ENCODE measurements at places on chromosomes 3 and 15.
A peak's percentile ranks its signal among the peaks of the same experiment; 100 is the strongest.

- DNase-seq = no peak
- no peaks in the 10 kb centered on the region for H3K27me3 ChIP-seq
- peaks cover 21% of the 10 kb centered on the region for H3K4me1 ChIP-seq
- no peak overlapping the region for H3K27ac ChIP-seq
- peaks cover 37% of the 10 kb centered on the region for H3K36me3 ChIP-seq
Observed at GRCh38 chr3:45677841-45678240, 11.4 kb upstream of the SACM1L start.

DNA sequence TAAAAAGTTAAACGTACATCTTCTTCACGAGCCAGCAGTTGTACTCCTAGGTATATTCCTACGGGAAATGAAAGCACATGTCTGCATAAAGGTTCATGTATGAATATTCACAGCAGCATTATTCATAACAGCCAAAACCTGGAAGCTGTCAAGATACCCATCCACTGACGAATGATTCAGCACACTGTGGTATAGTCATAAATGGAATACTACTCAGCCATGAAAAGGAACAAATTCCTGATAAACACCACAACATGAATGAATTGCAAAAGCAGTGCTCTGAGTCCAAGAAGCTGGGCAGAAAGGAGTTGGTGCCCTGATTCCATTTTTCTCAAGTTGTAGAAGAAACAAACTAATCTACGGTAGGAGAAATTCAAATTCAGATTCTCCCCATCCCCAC, 3.9 kb downstream of the TMEM43 start:
- no peaks in the 10 kb centered on the region for H3K27me3 ChIP-seq
- DNase-seq = no peak
- H3K27ac ChIP-seq = no peak overlapping the region
- no peak overlapping the region for H3K4me3 ChIP-seq
- H3K4me1 ChIP-seq = peaks cover 38% of the 10 kb centered on the region

- no peak overlapping the region for H3K27ac ChIP-seq
- no peaks in the 10 kb centered on the region for H3K36me3 ChIP-seq
- H3K4me1 ChIP-seq = peaks cover 18% of the 10 kb centered on the region
- no peaks in the 10 kb centered on the region for H3K27me3 ChIP-seq
- peak; percentile 19 for DNase-seq
Observed at GRCh38 chr3:68007621-68008226, 353.3 kb upstream of the SUCLG2 start.

- H3K4me1 ChIP-seq = no peaks in the 10 kb centered on the region
- no peak overlapping the region for H3K4me3 ChIP-seq
- H3K36me3 ChIP-seq = no peaks in the 10 kb centered on the region
- no peaks in the 10 kb centered on the region for H3K27me3 ChIP-seq
Observed at GRCh38 chr3:108334701-108335100, 38.4 kb downstream of the HHLA2 start.

DNA sequence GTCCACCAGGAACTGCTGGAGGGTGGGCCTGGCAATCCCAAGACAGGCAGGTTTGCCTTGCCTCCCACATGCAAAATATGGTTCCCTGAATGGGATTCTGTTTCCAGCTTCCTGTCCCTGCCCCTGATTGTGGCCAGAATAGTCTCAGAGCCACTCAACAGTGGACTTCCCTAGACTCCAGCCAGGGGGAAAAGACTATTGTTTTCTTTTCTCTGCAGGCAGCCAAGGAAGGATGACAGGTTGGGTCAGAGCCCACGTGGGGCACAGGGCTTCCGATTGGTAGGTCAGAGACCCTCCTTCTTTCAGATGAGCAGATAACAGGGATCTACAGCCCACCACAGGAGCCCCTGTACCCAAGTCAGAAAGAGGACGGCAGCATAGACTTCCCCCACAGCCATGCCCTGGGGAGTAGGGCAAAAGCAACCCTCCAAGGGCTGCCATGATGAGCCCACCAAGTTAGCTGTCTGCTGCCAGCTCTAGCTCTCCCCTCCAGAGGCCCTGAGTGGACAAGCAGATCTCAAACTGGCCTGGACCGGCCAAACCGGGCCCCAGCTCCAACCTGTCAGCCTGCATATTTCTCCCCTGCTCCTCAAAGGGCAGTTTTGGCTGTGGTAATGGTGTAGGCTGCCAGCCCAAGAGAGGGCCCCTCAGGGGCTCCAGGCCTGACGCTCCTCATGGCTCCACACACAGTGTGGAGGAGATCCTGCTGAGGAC, 6.4 kb downstream of the TLR9 start:
- peak overlapping the region; percentile 62 for H3K27ac ChIP-seq
- peaks cover 97% of the 10 kb centered on the region for H3K4me1 ChIP-seq
- DNase-seq = no peak
- H3K36me3 ChIP-seq = peaks cover 17% of the 10 kb centered on the region
- no peaks in the 10 kb centered on the region for H3K27me3 ChIP-seq

DNA sequence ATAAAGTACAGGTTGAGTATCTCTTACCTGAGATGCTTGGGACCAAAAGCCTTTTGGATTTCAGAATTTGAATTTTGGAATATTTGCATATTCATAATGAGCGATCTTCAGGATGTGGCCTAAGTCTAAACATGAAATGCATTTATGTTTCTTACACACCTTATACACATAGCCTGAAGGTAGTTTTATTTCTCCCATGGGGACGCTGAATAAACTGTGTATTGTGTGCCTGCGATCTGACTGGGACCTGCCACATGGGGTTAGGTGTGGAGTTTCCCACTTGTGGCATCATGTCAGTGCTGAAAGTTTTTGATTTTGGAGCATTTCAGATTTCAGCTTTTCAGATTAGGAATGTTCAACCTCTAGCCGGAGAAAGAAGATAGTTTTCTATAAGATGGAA, 35.5 kb downstream of the UBE2E2 start:
- H3K36me3 ChIP-seq = no peaks in the 10 kb centered on the region
- H3K27me3 ChIP-seq = no peaks in the 10 kb centered on the region
- no peak for DNase-seq
- H3K4me3 ChIP-seq = no peak overlapping the region
- H3K4me1 ChIP-seq = no peaks in the 10 kb centered on the region

GRCh38 chr3:157132936-157133335, 27.0 kb downstream of the CCNL1 start:
- H3K27ac ChIP-seq = no peak overlapping the region
- peaks cover 86% of the 10 kb centered on the region for H3K4me1 ChIP-seq
- H3K4me3 ChIP-seq = no peak overlapping the region
- no peaks in the 10 kb centered on the region for H3K27me3 ChIP-seq
- no peaks in the 10 kb centered on the region for H3K36me3 ChIP-seq

GRCh38 chr3:183775781-183776180, 49.6 kb downstream of the MAP6D1 start:
- H3K27me3 ChIP-seq = no peaks in the 10 kb centered on the region
- no peak overlapping the region for H3K4me3 ChIP-seq
- no peak overlapping the region for H3K27ac ChIP-seq
- H3K4me1 ChIP-seq = no peaks in the 10 kb centered on the region
- peaks cover 67% of the 10 kb centered on the region for H3K36me3 ChIP-seq

DNA sequence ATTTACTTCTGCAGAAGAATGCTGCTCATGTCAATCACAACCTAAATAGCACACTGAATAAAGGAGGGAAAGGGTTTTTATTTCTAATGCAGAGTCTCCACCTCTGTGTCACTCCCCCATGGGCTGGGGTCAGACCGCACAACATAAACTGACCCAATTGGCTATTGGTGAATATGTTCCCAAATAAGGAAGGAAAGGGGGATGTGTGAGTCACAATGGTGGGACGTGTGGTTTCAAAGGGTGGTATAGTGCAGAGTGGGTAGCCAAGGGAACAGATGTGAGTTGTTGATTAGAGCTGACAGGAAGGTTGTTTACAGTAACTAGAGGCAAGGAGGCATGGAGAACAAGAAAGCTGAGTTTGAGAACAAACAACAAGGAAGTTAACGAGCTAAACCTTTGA, 491.8 kb downstream of the ZPLD1 start:
- DNase-seq = no peak
- H3K27me3 ChIP-seq = no peaks in the 10 kb centered on the region
- no peaks in the 10 kb centered on the region for H3K36me3 ChIP-seq
- H3K4me3 ChIP-seq = no peak overlapping the region

GRCh38 chr3:16060945-16061344, 113.5 kb upstream of the GALNT15 start:
- H3K27me3 ChIP-seq = no peaks in the 10 kb centered on the region
- no peaks in the 10 kb centered on the region for H3K36me3 ChIP-seq
- H3K4me1 ChIP-seq = no peaks in the 10 kb centered on the region
- DNase-seq = no peak
- H3K4me3 ChIP-seq = no peak overlapping the region
- H3K27ac ChIP-seq = no peak overlapping the region

GRCh38 chr3:66253790-66254620, 33.2 kb downstream of the SLC25A26 start:
- H3K36me3 ChIP-seq = peaks cover 18% of the 10 kb centered on the region
- no peaks in the 10 kb centered on the region for H3K4me1 ChIP-seq
- H3K27me3 ChIP-seq = no peaks in the 10 kb centered on the region
- H3K4me3 ChIP-seq = no peak overlapping the region
- no peak for DNase-seq
- H3K27ac ChIP-seq = no peak overlapping the region

GRCh38 chr3:134453631-134454030, 32.2 kb downstream of the ANAPC13 start:
- H3K36me3 ChIP-seq = no peaks in the 10 kb centered on the region
- H3K4me1 ChIP-seq = no peaks in the 10 kb centered on the region
- DNase-seq = no peak
- peaks cover 23% of the 10 kb centered on the region for H3K27me3 ChIP-seq
- no peak overlapping the region for H3K27ac ChIP-seq

DNA sequence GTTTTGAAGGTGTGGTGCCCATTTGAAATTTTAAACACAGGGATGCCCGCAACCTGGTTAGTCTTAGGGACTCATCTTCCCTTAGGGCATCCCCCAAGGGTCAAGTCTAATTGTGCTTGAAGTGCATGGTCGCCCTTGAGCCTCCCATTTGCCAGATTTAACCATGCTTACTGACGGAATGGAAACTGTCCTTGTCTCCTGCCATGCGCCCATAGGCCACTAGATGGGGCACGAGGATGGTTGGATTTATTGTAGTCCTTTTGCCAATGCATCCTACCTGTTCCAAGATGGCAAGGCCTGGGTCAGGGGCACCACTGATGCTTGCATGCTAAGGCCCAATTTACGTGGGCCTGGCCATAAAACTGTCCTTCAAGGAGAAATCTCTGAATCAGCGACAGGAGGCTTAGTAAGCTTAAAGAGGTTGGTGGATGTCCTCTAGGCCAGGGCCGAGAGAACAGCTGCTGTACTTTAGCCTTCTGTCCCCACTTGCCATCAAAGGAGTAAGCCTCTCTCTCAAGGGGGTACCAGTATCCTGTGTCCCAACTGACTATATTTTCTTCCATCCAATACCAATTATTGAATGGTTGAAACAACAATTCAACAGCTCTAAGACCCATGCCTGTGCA, 355.4 kb downstream of the OTOL1 start:
- H3K36me3 ChIP-seq = no peaks in the 10 kb centered on the region
- no peak overlapping the region for H3K27ac ChIP-seq
- no peaks in the 10 kb centered on the region for H3K4me1 ChIP-seq
- no peak overlapping the region for H3K4me3 ChIP-seq
- H3K27me3 ChIP-seq = no peaks in the 10 kb centered on the region
- no peak for DNase-seq

- no peaks in the 10 kb centered on the region for H3K27me3 ChIP-seq
- H3K27ac ChIP-seq = no peak overlapping the region
- no peak overlapping the region for H3K4me3 ChIP-seq
Observed at GRCh38 chr15:98126326-98127085, 166.0 kb downstream of the ARRDC4 start.

GRCh38 chr3:152315623-152316022, 46.9 kb downstream of the MBNL1 start:
- peaks cover 28% of the 10 kb centered on the region for H3K4me1 ChIP-seq
- H3K36me3 ChIP-seq = peaks cover 38% of the 10 kb centered on the region
- H3K4me3 ChIP-seq = no peak overlapping the region
- DNase-seq = no peak
- H3K27me3 ChIP-seq = no peaks in the 10 kb centered on the region

DNA sequence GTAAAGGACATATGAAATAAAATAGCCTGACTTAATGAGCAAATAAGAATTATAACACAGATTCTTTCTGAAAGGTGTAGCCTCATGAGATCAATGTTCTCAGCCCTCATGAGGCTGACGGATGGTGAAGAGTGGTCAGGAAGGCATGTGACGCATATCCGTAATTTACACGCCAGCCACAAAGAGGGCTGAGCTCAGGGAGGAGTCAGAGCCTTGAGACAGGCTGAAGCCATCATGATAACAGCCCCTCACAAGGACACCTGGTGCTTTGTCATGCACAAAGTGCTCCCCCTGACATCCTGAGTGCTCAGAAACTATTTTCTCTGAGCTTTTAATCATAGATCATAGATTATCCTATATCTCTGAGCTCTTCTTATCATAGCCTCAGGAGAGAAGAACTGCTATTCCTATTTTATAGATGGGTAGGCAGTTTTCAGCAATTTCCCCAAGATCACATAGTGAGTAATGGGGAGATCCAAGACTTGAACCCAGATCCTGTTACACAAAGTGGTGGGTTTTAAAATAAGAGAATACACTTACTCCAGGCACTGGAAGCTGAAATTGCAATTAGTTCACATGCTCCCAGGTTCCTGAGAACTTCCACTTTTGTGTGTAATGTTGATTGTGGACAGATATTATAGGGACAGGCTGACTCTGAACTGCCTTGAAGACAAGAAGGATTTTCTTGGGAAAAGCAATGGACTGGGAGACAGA, 267.1 kb downstream of the RPLP1 start:
- peaks cover 70% of the 10 kb centered on the region for H3K4me1 ChIP-seq
- no peak overlapping the region for H3K4me3 ChIP-seq
- DNase-seq = peak; percentile 91
- H3K27me3 ChIP-seq = no peaks in the 10 kb centered on the region

DNA sequence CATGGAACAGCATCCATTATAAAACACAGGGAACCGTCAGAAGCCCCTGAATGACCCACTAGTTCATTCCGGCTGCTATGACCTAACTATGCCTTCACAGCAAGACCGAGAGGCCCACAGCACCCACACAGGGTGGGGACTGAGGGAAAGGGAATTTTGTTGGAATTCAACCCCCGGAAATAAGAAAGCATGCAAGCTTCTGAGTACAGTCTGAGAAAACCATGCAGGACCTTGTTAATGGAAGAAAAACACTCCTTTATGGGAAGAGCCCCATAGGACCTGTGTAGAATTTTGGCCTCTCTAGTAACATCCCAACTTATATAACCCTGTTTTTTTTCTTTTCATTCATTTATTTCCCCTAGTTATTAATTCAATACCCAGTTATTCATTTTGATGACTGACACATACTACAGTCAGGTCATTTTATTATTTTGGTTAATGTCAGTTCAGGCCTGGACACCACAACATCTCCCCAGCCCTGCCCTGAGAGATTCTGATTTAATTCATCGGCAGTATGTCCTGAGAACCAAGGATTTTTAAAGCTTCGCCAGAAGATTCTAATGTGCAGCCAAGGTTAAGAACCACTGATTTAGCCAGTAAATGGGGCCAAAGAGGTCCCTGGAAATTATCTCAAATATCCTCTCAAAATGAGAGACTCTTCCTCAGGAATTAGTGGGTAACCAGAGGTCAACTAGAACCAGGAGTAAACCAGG, 231.6 kb upstream of the GOLGA6L4 start:
- no peaks in the 10 kb centered on the region for H3K4me1 ChIP-seq
- no peaks in the 10 kb centered on the region for H3K36me3 ChIP-seq
- H3K27me3 ChIP-seq = peaks cover 3% of the 10 kb centered on the region

GRCh38 chr3:4751502-4752101, 227.6 kb upstream of the BHLHE40 start:
- H3K4me1 ChIP-seq = peaks cover 26% of the 10 kb centered on the region
- no peak overlapping the region for H3K27ac ChIP-seq
- H3K4me3 ChIP-seq = no peak overlapping the region
- peaks cover 22% of the 10 kb centered on the region for H3K36me3 ChIP-seq
- no peaks in the 10 kb centered on the region for H3K27me3 ChIP-seq

Measured in CD4-positive, alpha-beta T cell (primary cell).